DND-41 (cell line): ENCODE measurements at places on chromosomes 4 and X.
A peak's percentile ranks its signal among the peaks of the same experiment; 100 is the strongest.

GRCh38 chr4:154928640-154929257 lies 147.7 kb downstream of the RBM46 start:
- no peak for DNase-seq

GRCh38 chr4:87738483-87738882 lies 60.9 kb upstream of the IBSP start:
- DNase-seq: no peak

- DNase-seq: peak; percentile 54
These were observed 56.2 kb upstream of the CYSLTR1 start for GRCh38 chrX:78383594-78383993.

GRCh38 chrX:121864561-121864960 lies 817.2 kb downstream of the GLUD2 start:
- no peak for DNase-seq

- no peak for DNase-seq
These were observed 95.8 kb downstream of the SORBS2 start for GRCh38 chr4:185716141-185716551.

DNA sequence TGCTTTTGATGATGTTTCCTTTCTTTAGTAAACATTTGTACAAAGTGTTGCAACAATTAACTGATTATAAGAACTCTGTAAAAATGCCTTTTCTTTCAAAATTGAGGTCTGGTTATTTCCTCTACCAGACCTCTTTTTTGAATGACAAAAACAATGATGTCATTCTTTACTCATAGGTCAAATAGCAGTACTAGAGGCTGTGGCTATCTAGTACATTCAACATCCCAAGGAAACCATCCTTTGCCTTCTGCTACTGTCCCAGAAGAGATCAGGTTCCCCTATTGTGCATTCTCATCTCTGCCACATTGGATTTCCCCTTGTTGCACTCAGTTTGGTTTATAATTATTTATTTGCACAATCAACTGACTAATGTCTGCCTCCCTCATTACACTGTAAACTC lies 19.1 kb upstream of the MAD2L1 start:
- DNase-seq: no peak

DNA sequence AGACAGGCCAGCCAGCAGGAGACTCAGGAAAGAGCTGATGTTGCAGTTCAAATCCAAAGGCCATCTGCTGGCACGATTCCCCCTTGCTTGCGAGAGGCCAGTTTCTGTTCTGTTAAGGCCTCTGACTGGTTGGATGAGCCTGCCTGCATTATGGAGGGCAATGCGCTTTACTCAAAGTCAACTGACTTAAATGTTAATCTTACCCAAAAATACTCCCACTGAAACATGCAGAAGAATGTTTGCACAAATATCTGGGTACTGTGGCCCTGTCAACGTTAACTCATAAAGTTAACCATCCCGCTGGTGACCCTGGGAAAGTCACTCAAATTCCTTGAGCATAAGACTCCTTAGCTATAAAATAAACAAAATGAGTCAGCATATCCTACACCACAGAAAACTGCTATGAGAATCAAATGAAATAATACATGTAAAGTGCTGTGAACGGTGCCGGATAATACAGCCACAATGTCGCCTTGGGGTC lies 326.4 kb downstream of the EVC2 start:
- DNase-seq: no peak

DNA sequence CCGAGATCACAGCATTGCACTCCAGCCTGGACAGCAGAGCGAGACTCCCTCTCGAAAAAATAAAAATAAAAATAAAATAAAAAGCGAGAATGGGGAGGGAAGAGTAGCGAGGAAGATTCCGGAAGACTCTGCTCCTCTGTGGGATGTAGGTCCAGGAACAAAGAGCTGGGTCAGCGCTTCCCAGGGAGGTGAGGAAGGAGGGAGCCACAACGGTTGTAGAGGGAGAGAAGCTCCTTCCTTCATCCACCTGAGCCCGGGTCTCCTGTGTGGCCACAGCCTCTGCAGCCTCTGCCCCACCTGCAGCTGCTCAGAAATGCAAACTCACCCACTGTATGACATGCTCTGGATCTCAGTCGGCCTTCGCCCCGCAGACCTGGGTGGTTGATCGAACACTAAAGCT lies 3.8 kb upstream of the PPP2R3B start:
- no peak for DNase-seq

DNA sequence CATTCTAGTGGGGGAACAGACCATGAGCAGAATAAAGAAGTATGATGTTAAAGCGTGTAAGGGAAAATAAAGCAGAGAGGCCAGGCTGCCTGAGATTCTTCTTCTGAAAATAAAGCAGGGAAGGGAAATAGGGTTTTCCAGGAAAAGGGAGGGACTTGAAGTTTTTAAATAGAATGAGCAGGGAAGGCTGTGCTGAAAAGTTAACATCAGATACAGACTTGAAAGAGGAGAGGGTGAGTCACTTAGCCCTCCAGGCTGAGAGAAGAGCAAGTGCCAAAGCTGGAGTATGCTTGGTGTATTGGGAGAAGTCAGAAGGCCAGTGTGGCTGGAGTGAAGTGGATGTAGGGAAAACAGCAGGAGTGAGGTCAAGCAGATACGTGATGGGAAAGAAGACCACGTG lies 10.0 kb upstream of the PLK4 start:
- no peak for DNase-seq

- DNase-seq: no peak
These were observed 64.8 kb downstream of the QDPR start for GRCh38 chr4:17447056-17447455.

GRCh38 chr4:32163125-32163524 lies 1443.0 kb downstream of the PCDH7 start:
- no peak for DNase-seq

DNA sequence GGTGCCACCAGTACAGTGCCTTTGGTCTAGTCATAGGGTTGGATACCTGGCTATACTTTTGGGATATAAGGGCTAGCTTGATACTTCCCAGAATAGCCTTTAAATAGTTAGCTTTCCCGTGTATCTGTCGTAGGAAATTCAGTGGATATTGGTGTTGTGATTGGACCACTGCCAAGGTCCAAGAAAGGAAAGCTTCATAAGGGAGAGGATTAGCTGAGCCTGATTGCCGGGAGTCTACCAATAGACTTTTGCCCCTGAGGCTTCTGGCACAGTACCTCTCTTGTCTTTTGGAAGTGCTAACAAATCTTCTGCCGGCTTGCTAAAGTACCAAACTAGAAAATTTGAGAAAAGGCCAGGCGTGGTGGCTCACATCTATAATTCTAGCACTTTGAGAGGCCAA lies 350.6 kb downstream of the CHIC1 start:
- DNase-seq: no peak

DNA sequence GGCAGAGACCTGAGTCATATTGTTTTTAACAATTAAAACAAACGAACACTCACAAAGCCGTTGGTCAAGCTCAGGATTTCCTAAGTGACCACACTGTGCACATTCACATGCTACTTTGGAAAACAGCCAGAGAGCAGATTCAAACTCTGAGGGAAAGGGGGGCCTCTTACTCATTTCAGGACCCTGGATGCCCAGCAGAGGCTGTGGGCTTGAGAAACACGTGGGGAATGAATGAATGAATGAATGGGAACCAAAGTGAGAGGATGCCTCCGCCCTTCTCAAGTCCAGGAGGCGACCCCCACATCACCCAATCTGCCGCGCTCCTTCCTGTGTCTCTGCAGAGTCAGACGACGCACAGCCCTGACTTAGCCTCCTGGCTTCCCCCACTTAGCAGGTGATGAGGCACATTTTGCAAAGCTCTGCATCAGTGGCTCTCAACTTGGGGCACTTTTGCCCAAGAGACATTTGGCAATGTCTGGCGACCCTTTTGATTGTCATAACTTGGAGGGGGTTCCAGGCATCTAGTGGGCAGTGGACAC lies 76.0 kb downstream of the ABLIM2 start:
- DNase-seq: no peak

- no peak for DNase-seq
These were observed 11.3 kb downstream of the TLR8 start for GRCh38 chrX:12917753-12918152.

- DNase-seq: no peak
These were observed 141.0 kb upstream of the FAM47C start for GRCh38 chrX:36867143-36867542.

GRCh38 chr4:17665852-17666251 lies 51.4 kb downstream of the MED28 start:
- no peak for DNase-seq

GRCh38 chrX:21699136-21699535 lies 41.0 kb upstream of the KLHL34 start:
- no peak for DNase-seq

- peak; percentile 40 for DNase-seq
These were observed 13.1 kb upstream of the EOLA1 start for GRCh38 chrX:149527705-149528104.

DNA sequence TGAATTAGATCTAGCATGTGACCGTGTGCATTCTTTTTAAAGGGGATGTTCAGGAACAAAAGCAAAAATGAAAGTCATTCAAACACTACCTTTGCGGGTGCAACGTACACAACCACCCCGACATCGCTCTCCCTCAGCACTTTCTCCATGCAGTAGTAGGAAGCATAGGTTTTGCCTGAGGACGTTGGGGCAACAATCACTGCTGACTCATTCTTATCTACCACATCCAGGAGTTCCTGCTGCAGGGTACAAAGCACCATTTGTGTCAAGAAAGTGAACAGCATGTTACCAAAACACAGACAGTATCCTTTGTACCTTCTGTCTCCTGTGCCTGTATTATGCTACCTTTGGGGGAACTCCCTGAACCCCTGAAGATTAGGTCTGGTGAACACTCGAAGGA lies 58.6 kb downstream of the DDX60L start:
- no peak for DNase-seq

DNA sequence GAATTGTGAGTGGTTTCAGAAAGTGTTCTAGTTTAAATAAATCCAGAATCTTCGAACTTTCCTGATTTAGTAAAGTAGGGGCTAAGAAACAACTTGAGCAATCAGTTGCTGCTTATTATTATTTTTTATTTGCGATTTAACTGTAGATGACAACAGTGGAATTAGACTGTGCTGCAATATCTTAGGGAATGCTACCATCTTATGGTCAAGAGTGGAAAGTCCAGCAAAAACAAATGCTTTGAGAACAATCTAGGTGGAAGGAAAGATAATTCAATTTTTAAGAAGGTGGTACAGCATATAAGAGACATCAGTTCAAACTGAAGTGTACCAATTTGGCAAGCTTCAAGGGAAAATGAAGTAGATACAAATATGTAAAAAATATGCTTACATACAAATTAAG lies 73.3 kb downstream of the CYLC1 start:
- no peak for DNase-seq

DNA sequence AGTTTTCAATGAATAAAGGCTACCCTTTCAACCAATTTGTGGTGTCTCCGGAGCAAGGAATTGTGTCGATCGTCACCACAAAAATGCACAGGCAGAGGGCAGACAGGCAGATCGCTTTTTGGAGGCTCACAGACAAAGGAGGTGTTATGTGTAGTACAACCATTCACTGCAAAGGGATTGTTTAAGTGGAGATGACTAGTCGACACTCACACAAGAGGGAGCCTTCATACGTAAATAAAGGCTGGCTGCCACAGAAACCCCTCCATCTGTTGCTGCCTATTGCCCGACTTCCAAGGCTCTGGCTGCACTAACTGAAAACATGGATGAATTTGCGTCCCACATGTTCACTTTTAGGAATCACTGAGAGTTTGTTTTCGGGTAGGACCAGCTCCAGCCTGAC lies 281.1 kb downstream of the NKX6-1 start:
- no peak for DNase-seq

DNA sequence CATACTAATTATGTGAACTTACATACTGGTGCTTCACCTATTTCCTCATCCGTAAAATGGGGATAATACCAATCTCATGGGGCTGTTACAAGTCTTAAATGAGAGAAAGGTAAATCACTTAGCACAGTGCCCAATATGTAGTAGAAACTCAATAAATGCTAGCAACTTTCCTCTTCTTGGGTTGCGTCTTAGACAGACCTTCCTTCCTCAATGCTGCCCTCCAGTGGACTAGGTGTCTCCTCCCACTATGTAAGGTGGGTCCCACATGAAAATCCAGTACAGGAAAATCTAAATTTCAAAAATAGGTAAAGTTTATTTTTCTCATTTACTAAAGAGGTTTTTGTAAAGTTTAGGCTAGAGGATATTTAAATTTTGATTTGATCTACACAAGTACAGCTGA lies 20.6 kb downstream of the ZDHHC9 start:
- DNase-seq: peak; percentile 66

GRCh38 chr4:184099535-184099966 lies 118.1 kb downstream of the ENPP6 start:
- no peak for DNase-seq

GRCh38 chrX:120309873-120310705 lies 1.2 kb downstream of the TMEM255A start:
- no peak for DNase-seq

DNA sequence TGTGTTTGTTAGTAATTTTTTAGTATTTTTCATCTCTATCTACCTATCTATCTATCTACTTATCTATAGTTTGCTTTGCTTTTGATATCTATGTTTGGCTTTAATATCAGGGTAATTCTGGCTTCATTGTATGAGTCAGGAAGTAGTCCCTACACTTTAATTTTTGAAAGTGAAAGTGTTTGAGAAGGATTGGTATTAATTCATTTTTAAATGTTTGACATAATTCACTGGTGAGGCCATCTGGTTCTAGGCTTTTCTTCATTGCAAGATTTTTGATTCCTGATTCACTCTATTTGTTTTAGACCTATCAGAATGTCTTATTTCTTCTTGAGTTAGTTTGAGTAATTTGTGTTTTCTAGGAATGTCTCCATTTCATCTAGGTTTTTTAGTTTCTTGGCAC lies 20.2 kb upstream of the TCP11X2 start:
- DNase-seq: no peak

GRCh38 chr4:13611283-13611842 lies 16.2 kb downstream of the BOD1L1 start:
- no peak for DNase-seq

GRCh38 chr4:38762560-38762959 lies 20.2 kb downstream of the TLR10 start:
- DNase-seq: no peak

GRCh38 chr4:60313611-60314178 lies 886.4 kb upstream of the ADGRL3 start:
- DNase-seq: no peak

- no peak for DNase-seq
These were observed 2.1 kb upstream of the ERCC6L start for GRCh38 chrX:72240976-72241375.

- no peak for DNase-seq
These were observed 2751.1 kb downstream of the ARAP2 start for GRCh38 chr4:33493231-33493630.

DNA sequence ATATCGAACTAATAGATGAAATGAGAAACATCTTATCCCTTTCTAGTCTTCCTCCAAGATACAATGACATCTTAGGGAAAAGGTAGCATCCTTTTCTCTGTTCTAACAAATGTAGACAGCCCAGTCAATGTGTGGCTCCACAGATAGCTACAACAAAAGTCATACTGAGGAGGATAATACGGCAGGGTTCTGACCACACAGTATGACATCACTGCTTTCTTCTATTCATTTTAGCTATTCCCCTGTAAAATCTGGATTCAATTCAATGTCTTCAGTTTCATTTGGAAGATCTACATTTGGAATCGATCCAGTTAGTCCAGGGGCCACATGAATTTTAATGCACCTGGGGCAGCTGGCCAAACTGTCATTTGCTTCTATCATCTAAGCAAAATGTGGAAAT lies 51.4 kb downstream of the ENOX2 start:
- DNase-seq: no peak
